ENCODE measurements at places on chromosomes 11 and 22.
A peak's percentile ranks its signal among the peaks of the same experiment; 100 is the strongest.

DNA sequence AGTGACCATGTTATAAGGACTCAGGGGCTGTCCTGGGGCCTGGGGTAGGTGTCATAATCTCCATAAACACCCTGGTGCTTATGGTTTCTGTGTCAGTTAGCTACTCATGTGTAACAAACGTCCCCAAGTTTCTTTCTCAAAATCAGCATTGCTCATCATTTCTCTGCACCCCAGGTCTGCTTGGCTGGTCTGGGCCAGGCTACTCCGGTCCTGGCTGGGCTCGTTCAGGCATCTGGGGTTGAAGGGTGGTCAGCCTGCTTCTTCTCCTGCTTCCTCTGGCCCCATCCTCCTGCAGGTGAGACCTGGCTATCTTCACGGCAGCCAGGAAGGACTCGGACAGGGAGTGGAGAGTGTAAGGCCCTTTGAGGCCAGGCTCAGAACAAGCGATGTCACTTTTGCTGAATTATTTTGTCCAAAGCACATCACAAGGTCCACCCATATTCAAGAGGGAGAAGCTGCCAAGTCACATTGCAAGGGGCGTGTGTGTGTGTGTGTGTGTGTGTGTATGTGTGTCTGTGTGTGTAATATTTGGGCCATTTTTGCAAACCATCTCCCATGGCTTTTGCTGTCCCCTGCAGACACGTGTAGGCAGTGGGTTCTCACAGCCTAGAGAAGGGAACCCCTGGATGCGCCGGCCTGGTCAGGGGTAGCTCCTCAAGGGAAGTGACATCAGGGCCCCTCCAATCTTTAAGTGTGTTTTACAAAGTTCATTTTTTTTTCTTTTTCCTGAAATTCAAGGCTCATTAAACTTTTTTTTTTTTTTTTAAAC lies 535.8 kb downstream of the TBC1D22A start:
- no peak for DNase-seq

DNA sequence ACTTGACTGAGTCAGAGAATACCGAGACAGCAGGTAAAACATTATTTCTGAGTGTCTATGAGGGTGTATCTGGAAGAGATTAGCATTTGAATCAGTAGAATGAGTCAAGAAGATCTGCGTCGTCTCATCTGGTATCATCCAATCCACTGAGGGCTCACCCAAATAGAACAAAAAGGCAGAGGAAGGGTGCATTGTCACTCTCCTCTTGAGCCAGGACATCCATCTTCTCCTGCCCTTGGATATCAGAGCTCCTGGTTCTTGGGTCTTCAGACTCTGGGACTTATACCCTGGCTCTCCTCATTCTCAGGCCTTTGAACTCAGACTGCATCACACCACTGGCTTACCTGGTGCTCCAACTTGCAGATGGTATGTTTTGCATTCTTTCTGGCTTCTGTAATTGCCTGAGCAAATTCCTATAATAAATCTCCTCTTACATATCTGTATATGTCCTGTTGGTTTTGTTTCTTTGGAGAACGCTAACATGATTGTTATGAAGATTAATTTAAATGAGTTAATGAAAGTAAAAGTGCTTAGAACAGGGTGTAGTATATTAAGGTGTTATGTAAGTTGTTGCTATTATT lies 49.3 kb downstream of the ME3 start:
- no peak for DNase-seq

DNA sequence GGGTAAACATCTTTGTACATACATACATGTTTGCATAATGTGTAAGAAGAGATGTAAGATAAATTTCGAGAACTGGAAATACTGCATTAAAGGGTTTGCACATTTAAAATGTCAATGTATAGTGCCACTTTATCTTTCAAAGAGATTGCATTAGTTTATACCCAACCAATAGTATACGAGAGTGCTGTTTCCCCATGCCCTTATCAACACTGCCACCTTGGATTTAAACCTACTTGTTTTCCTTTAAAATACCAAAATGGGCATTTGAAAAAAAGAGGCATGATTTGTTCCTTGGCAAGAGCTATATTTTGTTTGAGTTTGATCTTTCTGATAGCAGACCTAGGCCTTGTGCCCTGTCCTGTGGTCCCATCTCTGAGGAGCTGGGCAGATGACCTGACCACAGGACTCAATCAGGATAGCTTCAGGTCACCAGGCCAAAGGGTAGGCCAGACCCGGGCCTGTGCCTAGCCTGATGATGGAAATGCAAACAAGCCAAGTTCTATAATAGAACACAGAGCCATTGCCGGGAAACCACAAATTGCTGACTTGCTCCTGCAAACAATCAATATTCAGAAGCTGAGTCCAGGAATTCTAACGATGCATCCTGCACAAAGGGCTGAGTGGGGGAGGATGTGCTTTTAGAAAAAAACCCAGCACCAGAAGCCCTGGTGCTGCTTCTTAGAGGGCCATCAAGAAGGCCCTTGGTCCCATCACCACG lies 16.9 kb upstream of the ALG8 start:
- no peak for DNase-seq

- DNase-seq, result no peak
Measured at GRCh38 chr22:20408891-20409290, 14.9 kb downstream of the ZNF74 start.

- DNase-seq, result peak; percentile 9
Measured at GRCh38 chr11:72752088-72752914, at the start of gene ARAP1. ARAP1 (minus strand) TSS chr11:72752408; CDS start chr11:72727128, 25,280 bp downstream.

DNA sequence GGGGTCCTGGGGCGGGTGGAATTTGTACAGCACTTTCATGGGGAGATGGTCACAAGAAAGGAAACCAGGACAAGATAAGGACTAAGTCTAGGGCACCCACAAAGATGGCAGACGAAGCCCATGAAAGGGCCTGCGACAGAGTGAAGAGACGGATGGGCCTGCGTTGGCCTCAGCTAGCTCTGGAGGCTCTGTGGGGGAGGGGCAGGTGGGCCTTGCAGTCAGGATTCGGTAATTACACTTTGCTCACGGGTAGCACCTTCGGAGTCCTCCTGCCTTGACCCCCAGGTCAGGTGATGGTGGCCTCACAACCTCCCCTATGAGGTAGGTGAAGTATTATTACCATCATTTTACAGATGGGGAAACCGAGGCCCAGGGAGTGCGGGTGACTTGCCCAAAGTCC lies 7.1 kb downstream of the LRRC10B start:
- no peak for DNase-seq

- DNase-seq, result no peak
Measured at GRCh38 chr11:44244639-44245310, 65.2 kb downstream of the ALX4 start.

- no peak for DNase-seq
Measured at GRCh38 chr11:87394924-87395323, 357.2 kb downstream of the TMEM135 start.

GRCh38 chr11:26112264-26112663 lies 219.7 kb upstream of the ANO3 start:
- no peak for DNase-seq

DNA sequence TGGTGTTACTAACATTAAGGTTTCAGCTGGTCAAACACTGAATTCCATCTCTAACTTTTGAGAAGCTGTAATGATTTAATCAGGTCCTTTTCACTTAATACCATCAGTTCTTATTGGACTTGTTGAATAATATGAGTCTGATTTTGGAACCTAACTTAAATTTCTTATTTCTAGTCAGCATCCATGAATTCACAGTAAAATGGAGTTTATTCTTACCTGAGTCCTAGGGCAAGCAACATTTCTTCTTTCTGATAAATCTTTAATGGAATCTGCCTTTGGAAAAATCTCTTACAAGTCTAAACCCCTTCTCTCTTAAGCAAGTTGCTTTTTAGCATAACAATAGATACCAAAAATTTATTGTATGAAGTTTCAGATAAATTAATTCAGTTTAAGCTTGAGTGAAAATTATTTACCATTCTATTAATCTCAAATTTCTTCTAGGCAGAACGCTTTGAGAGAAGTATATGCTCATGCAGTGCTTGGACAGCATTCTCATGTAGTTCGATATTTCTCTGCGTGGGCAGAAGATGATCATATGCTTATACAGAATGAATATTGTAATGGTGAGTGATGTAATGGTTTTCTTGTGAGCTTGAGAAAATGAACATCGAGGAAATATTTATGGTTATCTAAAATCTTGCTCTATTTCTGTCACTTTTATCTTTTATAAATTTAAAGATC lies 3.4 kb downstream of the WEE1 start:
- DNase-seq, result no peak

DNA sequence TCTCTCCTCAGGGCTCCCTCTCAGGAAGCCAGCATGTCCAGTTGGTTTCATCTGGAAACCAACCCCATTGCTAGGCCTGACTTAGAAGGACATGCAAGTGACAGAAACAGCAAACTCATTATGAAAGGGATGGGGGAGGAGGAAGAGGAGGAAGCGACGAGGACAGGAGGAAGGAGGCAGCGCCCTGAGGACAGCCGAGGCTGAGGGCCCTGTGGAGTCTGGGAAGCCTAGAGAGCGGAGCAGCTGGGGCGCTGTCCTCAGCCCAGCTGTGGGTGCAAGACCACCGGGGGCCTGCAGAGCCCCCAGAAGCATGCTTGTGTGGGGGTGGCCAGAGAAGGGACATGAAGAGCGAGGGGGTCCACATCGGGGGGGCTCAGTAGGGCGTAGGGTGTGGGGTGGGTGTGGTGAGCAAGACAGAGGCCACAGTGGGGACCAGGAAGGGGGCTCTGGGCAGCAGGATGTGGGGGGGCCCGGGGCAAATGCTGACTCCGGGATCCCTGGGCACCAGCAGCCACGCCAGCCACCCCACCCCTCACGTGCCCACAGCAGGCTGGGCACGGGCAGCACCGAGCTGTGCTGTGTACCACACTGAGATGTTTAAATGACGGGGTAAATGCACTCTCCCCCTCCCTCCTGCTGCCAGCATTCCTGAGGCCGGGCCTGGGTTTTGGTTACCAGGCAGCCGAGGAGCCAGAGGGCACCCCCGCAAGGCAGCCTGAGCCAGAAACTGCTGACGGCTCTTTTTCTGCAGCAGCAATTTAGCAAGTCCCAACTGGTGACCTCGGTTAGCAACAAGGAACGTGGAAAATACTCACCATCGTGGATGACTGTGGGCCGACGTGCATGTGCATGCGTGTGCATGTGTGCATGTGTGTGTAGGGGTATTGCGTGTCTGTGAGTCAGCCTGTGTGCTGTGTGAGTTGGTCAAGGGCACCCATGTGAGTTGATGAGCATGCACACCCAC lies 82.7 kb upstream of the LINC01488 start:
- no peak for DNase-seq

DNA sequence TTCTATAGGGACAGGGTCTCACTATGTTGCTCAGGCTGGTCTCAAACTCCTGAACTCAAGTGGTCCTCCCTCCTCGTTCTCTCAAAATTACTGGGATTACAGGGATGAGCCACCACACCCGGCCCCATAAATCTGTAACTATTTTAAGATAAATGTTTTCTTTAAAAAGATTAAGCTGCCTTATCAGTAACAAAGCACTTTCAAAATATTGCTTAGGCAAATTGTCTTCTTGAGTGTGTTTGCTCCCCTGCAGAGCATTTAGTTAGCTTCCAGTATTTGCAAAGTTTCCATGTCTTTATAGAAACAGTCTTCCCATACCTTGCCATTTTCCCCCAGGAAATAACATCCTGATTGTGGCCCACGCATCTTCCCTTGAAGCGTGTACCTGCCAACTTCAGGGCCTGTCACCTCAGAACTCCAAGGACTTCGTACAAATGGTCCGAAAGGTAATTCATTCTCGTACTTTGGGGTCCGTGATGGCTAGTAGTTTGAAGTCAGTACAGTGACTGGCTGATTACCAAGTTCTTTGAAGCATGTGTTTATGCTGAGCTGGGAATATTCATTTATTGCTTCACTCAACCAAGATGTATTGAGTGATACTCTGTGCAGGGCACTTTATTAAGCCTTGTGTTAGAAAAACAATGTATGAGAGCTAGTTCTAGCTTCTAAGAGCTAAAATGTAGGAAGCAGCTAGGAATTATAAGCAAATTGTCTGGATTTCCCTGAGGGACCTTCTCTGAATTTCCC lies 30.4 kb upstream of the CRTAM start:
- DNase-seq, result no peak

- no peak for DNase-seq
Measured at GRCh38 chr11:67374571-67375281, 1.3 kb upstream of the CLCF1 start.

- DNase-seq, result no peak
Measured at GRCh38 chr22:25508161-25508560, 56.3 kb upstream of the GRK3 start.

GRCh38 chr11:126969865-126970479 lies 30.6 kb downstream of the KIRREL3 start:
- DNase-seq, result peak; percentile 2

DNA sequence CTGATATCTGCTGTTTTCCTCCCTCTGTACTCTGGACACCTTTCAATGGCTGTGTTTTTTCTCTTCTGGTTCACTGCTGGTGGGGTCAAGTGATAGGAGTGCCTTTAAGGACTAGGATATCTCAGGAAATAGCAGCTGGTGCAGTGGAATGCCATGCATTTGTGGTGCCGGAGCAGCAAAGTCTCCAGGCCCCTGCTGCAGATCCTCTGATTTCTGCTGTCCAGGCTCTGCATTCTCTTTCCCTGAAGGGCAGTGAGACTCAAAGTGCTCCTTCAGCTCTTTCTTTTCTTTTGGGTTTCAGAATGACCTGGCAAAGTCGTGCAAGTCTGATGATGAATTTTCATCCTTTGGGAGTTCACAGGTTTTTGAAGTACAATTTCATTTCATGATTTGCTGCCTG lies 774.3 kb downstream of the FAM181B start:
- no peak for DNase-seq

GRCh38 chr11:36596880-36597279 lies 1.2 kb downstream of the RAG2 start:
- DNase-seq, result no peak

- DNase-seq, result no peak
Measured at GRCh38 chr22:32203181-32204039, 1.5 kb downstream of the RFPL2 start.

DNA sequence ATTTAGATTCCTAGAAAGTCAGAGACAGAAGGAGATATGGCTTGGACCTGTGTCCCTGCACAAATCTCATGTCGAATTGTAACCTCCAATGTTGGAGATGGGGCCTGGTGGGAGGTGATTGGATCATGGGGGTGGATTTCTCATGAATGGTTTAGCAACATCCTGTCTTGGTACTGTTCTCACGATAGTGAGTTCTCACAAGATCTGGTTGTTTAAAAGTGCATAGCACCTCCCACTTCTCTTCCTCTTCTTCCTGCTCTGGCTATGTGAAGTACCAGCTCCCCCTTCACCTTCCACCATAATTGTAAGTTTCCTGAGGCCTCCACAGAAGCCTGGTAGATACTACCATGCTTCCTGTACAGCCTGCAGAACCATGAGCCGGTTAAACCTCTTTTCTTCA lies 27.6 kb upstream of the PAMR1 start:
- DNase-seq, result no peak

- DNase-seq, result no peak
Measured at GRCh38 chr11:44759743-44760476, 33.1 kb downstream of the TSPAN18 start.

- DNase-seq, result no peak
Measured at GRCh38 chr11:66950112-66950535, 8.1 kb downstream of the PC start.

GRCh38 chr11:118488480-118489109 lies 38.7 kb upstream of the TTC36 start:
- peak; percentile 12 for DNase-seq

GRCh38 chr11:69876013-69876412 lies 56.8 kb upstream of the FGF3 start:
- no peak for DNase-seq

Measured in NCI-H1694 (cell line).